ENCODE measurements at places on chromosomes 4 and X. TPM values are rescaled to one million over a fixed set of nuclear protein-coding genes. Genes with fewer than 3 reads are reported as not detected.

GAGE2A gene
- total RNA-seq, result not detected

GABRG1 gene
- not detected for total RNA-seq

CDX4 gene
- not detected for total RNA-seq

TRAM1L1 gene
- 6.3 TPM for total RNA-seq

XAGE1A gene
- not detected for total RNA-seq

SULT1B1 gene
- not detected for total RNA-seq
